ENCODE measurements at places on chromosomes 6 and 20.

DNA sequence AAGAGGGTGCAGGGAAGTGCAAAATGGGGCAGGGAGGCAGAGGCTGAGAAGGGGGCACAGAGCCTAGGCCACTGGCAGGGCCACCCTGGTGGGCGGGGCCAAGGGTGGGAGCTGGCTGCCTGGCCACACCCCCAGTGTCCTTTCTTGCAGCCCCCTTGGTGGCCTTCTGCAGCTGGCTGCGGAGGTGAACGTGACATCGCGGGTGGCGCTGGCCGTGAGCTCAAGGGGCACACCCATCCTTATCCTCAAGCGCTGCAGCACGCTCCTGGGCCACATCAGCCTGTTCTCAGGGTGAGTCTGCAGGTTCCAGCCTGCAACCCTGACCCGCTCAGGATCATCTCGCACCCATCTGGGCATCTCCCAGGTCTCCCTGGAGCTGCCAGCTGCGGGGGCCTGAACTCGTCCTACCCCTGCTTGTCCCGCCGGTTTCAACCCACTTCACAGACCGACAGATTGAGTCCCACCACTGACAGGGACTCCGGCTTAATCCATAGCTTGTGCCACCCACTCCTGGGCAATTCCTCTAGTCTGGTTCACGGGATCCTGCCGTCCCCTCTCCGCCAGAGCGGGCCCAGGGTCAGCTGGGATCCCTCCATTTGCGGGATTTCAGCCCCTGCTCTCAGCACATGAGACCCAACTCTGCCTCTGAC is 6.2 kb downstream of the BPIFB3 start:
- no peak for DNase-seq

DNA sequence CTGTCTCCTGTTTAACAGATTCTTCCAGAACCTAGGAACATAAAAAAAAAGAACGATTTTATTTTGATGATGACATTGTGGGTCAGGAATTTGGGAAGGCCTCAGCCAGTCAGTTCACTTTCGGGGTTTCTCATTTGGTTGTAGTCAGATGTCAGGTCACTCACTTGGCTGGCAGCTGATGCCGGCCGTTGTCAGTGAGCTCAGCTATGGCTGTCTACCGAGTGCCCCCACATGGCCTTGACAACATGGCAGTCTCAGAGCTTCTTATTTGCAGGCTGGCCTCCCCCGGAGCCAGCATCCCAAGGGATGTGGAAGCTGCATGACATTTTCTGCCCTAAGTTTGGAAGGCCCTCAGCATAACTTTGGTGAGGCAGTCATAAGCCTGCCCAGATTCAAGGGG is 11.5 kb downstream of the RNF217 start:
- DNase-seq: no peak

DNA sequence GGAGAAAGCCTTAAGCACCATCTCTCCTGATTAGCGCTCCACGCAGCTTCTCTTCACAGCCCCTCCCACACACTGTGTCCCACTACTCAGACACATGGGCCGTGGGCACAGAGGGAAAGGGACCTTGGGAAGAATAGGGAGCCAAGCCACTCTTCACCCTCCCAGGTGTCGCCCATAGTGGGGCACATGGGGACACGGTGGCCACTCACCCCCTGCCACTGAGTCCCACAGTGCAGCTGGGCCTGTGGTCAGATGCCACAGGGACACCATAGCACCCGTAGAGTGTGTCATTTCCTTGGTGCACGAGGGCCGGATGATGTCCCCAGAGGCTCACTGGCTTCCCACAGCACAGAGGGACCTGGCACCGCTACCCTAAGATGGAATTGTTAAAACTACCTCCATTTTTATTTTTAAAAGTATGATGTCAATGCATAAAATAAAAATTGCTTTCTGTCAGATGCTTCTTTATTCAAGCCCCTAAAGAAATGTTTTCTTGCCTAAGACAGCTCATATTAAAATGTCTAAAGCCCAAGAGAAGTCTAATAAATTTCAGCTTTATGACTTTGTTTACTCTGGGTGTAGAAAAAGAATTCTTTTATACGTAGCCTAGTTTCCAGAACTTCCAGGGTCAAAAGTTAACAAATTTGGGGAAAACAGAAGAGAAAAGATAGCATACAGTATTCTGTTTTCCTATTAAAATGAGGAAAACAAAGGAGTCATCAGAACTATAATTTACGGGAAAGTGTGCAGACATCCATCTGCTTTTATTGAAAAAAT is 191.0 kb upstream of the SNX9 start:
- no peak for DNase-seq

DNA sequence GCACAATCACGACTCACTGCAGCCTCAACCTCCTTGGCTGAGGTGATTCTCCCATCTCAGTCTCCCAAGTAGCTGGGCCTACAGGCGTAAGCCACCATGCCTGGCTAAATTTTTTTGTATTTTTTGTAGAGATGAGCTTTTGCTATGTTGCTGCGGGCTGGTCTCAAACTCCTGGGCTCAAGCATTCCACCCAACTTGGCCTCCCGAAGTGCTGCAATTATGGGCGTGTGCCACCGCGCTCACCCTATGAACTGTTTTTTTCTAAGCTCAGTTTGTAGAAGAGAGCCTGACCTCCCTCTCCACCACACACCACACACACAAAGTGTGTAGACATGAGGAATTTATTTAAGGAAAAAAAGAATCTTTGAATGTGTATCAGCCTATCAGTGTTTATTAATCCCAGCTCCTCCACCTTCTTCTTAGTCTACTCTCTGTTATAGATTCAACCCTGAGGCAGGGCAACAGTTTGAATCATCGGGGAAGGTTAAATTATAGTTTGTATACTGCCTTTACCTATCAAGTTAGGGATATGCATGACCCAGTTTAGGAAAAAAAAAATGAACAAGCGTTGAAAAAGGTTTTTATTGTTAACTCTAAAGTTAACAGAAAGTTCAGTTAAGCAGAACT is 74.1 kb downstream of the PLEKHG1 start:
- DNase-seq: no peak

DNA sequence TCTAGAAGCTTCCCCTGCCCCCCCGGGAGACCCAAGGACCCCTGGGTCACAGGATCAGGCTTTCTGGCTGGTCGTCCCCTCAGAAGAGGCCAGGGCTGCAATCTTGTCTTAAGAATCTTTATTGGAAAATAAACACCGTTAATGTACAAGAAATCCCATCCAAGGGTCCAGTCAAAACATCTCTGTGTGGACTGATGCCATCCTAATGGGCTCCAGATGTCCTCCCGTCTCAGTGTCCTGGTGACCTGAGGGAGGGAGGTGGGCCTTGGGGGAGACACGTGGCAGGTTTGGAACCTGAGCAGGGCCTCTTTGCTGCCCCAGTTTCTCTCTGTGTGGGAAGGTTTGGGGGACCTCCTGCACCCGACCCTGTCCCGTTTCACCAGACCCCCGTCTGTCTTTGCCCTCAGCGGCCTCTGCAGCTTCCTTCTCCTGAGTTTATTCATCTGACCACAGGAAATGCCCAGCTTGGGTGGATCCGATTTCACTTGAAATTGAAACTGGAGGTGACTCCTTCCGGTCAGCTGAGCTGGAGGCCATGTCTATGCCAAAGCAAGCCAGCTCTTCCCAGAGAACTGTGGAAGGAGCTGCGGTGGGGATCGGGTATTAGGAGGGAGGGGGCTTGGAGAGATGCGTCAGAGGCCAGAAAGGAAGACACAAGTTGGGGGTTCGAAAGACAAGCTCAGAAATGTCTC is 75.1 kb downstream of the SLC2A10 start:
- DNase-seq: no peak

Measured in GM12892 (cell line).